T1000 (cell line): ENCODE measurements at places on chromosomes 5 and 9.

- no peak for DNase-seq
Measured at GRCh38 chr5:111563031-111563822, 50.9 kb upstream of the STARD4 start.

DNA sequence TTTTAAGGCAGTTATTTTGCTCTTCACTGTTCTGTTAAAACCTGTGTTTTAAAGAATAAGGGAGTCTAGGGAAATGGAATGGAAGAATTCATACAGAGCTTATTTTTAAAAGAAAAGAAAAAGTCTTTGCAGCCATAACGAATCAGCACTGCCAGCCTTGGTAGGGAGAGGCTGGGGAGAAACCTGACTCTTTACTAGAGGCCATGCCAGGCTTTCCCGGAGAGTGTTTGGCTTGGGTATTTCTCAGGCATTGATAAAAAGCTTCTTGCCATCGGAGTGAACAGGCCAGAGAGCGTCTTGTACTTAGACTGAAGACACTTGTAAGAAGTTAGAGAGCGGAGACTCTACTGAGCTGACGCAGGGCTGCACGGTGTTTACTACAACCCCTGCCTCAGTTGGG lies 72.7 kb upstream of the NFIL3 start:
- no peak for DNase-seq

GRCh38 chr9:124017051-124017928 lies 5.7 kb downstream of the LHX2 start:
- DNase-seq, result no peak

GRCh38 chr5:93378073-93378472 lies 202.9 kb downstream of the NR2F1-AS1 start:
- DNase-seq, result no peak

- no peak for DNase-seq
Measured at GRCh38 chr9:134623258-134624066, 18.1 kb upstream of the COL5A1 start.

DNA sequence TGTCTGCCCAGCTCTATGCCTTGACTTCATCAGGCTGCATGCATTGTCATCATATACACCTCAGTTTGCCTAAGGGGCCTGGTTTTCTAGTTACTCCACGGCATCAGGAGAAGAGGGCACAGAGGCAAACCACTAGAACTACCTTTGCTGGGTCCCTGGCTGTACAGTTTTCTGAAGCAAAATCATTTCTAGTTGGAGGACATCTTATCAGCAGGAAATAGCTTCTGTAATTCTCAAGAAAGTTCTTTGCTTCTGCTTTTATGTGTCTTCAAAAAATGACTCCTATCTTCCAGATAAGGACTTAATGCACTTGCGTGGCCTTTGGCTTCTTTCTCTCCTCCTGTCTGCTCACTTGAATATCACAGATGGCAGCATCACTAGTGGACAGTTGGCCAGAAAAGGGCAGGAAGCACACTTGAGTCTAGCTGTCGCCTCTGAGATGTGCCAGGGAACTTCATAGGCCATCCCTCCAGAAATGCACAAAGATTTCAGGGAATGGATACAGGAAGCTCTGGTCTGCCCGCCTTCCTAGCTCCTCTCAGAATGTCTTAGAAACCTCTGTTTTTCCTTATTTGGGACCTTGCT lies 22.4 kb upstream of the LTC4S start:
- DNase-seq, result no peak

- no peak for DNase-seq
Measured at GRCh38 chr5:101084353-101084752, 181.3 kb upstream of the ST8SIA4 start.

GRCh38 chr5:151739395-151739794 lies 19.0 kb downstream of the ATOX1 start:
- DNase-seq, result no peak

DNA sequence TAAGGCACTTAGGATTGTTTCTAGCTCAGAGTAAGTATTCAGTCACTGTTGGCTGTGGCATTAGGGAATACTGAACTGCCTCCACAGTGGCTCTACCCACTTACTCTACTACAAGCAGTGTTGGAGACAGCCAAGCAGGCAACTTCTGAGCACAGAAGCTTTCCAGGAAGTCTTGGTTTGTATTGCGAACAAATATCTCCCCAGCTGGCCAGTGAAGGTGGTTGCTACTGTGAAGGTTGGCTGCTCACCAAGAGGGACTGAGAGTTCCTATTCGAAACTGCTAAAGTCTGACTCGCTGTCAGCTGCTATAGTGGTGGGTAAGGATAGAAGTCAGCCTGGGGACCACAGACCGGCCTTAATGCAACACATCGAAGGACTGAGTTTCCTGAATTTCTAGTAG lies 319.1 kb downstream of the KIF4B start:
- no peak for DNase-seq

DNA sequence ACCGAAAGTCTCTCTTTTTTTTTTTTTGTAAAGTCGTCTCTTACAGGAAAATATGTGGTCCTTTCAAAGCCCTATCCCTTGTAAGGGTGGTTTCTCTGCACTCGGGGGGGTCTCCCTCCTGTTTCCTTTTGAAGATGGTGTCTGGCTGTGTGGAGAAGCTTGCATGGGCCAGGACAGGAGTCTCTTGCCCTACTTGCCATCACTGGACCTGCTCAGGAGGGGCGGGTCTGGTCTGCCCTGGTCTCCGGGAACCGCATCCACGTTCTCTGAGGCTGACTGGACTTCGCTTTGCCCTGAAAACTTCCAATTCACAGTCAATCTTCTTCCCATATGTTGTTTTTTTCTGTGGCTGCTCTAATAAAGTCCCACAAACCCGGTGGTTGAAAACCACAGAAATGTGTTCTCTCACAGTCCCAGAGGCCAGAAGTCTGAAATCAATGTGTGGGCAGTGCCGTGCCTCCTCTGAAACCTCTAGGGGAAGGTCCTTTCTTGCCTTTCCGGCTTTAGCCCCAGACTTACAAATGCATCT lies 92.9 kb upstream of the IER5L start:
- DNase-seq, result no peak

DNA sequence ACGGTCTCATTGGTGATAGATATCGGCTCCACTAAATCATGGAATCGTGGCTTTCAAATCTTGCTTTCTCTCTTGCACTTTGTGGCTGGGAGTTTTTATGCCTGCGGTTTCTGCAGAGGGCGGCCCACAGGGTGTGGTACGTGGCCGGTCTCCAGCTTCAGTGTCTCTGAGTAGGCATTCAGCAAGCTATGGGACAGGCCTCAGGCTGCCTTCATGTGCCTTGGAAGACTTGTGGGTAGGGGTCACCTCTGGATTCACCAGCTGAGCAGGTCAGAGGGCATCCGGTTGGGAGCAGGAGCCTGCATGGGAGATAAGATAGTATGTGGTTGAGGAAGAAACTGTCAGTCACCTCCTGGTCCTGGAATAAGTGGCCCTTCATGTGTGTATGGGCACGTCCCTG lies 47.7 kb downstream of the AMBP start:
- no peak for DNase-seq

GRCh38 chr5:42989190-42989589 lies 50.9 kb downstream of the ANXA2R start:
- DNase-seq, result no peak

DNA sequence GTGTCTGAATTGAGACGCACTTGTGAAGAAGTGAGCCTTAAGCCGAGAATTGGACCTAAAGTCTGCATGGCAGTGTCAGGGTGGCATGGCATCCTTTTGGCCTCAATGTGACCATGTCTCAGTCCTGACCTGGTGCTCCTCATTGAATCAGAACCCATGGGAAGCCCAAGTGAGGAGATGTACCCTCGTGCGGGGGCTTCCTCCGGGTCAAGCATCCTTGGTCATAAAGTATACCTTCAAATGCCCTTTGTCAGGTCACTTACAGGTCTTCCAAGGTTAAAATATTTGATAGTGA lies 202.2 kb downstream of the GADD45G start:
- no peak for DNase-seq

GRCh38 chr9:34628656-34629490 lies at the start of gene ARID3C:
Gene ARID3C (minus strand): TSS chr9:34629066. CDS start chr9:34628014, 1,052 bp downstream.
- no peak for DNase-seq

DNA sequence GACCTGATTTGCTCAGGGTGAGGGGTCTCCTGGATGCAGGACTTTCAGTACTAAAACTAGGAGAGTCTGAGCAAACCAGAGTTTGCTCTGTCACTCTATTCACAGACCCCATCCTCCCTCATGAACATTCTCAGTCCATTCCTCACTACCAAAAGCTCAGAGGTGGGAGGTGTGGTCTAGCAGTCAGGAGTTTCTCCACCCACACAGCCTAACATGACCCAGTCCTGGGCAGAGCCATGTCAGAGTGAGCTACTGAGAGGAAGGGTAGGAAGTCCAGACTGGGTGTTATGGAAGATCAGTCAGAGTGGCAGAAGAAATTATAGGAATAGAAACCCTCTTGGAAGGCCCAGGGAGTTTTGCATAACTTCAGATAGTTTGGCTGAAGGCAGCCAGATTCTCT lies 113.3 kb upstream of the GRAMD2B start:
- no peak for DNase-seq

DNA sequence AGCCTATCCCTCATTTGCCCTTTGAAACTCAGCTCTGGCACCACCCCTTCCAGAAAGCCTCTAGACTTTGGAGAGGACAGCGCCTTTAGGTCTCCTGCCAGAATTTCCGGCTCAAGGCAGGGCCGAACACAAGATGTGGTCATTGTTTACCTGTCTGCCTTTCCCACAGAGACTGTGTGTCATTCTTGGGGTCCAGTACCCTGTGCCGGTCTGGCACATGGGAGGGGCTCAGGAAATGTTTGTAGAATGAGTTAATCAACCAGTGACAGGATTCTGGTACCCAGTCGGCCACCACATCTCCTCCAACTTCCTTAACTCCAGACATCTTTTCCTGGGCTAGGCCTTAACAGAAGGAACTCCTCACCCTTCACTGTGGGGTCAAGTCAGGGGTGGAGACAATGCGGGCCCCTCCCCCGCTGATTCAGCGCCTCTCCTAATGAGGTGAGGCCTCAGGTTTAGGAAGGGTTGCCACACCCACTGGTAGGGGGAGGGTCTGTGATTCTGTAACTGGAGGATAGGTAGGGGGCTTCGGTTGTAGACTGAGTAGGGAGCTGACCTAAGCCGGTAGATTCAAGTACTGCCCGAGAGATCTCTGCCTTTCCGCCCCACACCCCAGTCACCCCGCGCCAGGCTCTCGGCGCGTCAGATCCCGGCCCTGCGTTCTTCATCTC lies 29.3 kb downstream of the PCDH1 start:
- no peak for DNase-seq

DNA sequence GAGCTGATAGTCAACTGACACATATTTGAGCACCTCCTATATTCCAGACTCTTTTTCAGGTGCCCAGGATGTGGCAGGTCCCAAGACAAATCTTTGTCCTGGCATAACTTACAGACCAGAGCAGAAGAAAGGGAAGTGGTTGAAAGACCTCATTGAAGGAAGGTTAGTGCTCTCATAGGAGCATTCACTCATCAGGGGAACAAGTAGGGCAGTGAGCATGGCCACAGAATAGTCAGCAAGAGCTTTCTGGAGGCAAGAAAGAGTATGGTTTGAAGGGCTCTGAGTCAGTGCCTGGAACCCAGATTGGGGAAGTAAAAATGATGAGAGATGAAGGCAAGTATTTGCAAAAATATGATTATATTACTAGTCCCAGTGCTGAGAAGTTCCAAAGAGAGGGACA lies 25.0 kb upstream of the ERMP1 start:
- DNase-seq, result no peak

- no peak for DNase-seq
Measured at GRCh38 chr9:127805620-127806019, 2.9 kb downstream of the FPGS start.

- DNase-seq, result no peak
Measured at GRCh38 chr5:72301557-72301956, 18.5 kb downstream of the MRPS27 start.

GRCh38 chr5:157126-157715 lies 34.1 kb upstream of the LRRC14B start:
- DNase-seq, result no peak

DNA sequence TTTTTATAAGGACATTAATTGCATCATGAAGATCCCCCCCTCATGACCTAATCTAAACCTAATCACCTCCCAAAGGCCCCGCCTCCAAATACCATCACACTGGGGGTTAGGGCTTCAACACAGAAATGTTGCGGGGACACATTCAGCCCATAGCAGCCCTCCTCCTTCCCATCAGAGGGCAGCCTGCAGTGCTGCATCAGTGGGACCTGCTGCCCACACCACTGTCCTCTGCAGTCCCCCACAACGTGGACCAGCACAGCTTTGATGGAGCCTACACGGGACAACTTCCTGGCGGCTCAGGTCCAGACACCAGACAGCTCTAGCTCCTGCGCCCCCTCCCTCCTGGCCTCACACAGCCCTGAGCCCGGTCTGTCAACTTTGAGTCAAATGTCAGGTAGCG lies 70.3 kb downstream of the APTX start:
- DNase-seq, result no peak

GRCh38 chr5:67315082-67315989 lies 118.7 kb upstream of the CD180 start:
- peak; percentile 27 for DNase-seq

DNA sequence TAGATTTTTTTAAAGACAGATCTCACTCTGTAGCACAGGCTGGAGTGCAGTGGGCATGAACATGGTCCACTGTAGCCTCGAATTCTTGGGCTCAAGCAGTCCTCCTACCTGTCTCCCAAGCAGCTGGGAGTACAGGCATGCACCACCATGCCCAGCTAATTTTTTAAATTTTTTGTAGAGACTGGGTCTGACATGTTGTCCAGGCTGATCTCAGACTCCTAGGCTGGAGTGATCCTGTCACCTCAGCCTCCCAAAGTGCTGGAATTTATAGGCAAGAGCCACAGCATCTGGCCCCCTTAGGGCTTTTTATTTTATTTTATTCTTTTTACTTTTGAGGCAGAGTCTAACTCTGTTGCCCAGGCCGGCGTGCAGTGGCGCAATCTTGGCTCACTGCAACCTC lies 56.4 kb downstream of the NSD1 start:
- DNase-seq, result no peak

DNA sequence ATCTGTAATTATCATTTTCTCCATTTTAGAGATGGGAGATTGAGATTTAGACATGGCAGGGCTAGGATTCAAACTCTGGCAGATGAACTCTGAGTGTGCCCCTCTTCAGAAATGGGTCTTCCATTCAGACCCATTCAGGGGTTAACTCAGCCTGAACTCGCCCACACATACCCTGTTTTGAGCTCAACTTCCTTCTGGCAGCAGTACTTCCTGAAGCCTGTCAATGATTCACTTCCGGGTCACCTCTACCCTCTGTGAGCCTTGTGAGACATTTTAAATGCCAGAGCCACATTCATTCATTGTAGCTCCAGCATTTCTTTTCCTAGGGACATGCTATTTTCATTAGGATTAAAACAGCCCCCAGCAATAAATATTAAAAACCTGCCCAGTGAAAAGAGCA lies 209.3 kb upstream of the SLC24A2 start:
- no peak for DNase-seq
